Karpas-422 (cell line): ENCODE measurements at places on chromosomes 3 and 15. TPM values are rescaled to one million over a fixed set of nuclear protein-coding genes. Genes with fewer than 3 reads are reported as not detected.

DNA sequence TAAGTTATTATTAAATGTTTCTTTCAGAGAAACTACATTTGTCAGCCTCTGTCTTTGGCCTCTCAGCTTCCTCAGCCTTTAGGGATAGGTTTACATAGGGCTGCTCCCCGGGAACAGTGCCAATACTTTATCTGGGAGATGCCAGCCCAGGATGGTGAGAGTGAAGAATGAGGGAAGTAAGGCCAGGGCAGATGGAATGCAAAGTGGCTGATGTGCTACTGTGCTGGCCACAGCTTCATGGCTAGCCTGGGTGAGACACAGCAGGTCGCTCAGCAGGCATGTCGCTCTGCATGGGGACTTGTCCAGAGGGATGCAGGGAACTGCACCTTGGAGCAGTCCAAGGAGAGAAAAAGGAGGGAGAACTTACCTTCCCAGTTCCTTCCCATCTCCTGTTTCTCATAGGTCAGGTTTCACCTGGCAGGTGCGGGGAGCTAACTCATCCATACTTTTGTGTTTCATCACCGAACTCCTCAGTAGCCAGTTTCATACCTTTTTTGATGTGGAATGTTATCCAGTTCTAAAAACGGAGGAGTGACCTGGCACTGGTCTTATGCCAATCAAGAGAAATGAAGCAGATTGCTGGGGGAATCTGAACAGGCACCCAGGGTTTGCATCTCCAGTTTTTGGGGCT lies 30.9 kb upstream of the C15orf39 start:
- no peak overlapping the region for H3K27ac ChIP-seq
- H3K4me3 ChIP-seq, result no peak overlapping the region
- no peaks in the 10 kb centered on the region for H3K36me3 ChIP-seq
- no peak for DNase-seq
- H3K27me3 ChIP-seq, result no peaks in the 10 kb centered on the region
- H3K4me1 ChIP-seq, result no peaks in the 10 kb centered on the region

- H3K27ac ChIP-seq, result no peak overlapping the region
- no peaks in the 10 kb centered on the region for H3K27me3 ChIP-seq
- DNase-seq, result no peak
- H3K4me3 ChIP-seq, result no peak overlapping the region
- no peaks in the 10 kb centered on the region; the same call in 1 of the 2 replicates for H3K36me3 ChIP-seq
Observed at GRCh38 chr3:195139876-195140240, 131.1 kb downstream of the XXYLT1 start.

DNA sequence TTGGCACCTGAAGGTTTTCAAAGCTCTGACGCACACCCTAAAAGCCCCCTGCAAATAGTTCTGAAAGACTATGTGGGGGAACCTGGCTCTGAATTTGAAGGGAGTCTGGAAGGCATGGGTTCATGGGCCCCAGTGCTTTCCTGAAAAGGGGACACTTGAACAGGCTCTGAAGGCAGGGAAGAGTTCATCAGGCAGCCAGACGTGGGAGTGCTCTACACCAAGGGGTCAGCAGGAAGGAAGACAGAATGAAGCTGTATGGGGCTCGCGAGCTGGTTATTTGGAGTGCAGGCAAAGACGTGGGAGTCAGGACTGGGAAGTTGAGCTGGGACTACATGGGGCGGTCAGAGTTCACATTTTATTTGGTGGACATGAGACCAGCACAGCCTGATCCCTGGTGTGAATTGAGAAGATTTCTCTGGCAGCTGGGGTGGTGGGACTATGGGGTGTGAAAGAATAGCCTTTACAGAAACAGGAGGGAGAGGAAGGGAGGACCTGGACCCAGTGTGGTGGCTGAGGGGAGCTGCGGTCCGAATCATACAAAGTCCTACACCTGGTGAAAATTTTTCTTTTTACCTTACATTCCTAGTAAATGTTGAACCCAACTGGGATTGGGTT lies 12.6 kb downstream of the ABHD6 start:
- H3K27me3 ChIP-seq, result no peaks in the 10 kb centered on the region
- no peak overlapping the region for H3K27ac ChIP-seq
- no peak for DNase-seq
- peaks cover 8% of the 10 kb centered on the region for H3K4me1 ChIP-seq

GRCh38 chr3:40387001-40387894 lies at the start of gene ENTPD3:
Gene ENTPD3 (plus strand): TSS chr3:40387184. CDS start chr3:40388058, 874 bp downstream.
- no peak for DNase-seq
- H3K27ac ChIP-seq, result no peak within 1 kb of the TSS
- no peak within 1 kb of the TSS for H3K4me3 ChIP-seq

DNA sequence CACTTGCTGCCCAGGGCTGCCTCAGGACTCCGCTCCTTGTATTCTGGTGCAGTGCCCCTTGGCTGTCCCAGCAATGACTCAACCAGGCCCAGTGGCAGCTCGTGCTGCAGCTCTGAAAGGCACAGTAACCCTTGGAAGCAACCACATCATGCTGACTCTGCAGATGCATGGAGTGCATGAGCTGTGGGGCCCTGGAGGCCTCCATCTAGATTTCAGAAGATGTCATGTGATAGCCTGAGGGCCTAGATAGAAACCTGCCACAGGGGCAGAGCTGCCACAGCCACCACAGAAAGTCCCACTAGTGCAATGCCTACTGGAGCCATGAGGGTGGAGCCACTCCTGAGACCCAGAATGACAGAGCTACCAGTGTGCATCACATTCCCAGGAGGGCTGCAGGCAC lies 117.1 kb upstream of the SMAD3 start:
- no peaks in the 10 kb centered on the region for H3K36me3 ChIP-seq
- no peak overlapping the region for H3K4me3 ChIP-seq
- H3K27me3 ChIP-seq, result no peaks in the 10 kb centered on the region
- no peak for DNase-seq
- peaks cover 53% of the 10 kb centered on the region for H3K4me1 ChIP-seq
- H3K27ac ChIP-seq, result no peak overlapping the region

DNA sequence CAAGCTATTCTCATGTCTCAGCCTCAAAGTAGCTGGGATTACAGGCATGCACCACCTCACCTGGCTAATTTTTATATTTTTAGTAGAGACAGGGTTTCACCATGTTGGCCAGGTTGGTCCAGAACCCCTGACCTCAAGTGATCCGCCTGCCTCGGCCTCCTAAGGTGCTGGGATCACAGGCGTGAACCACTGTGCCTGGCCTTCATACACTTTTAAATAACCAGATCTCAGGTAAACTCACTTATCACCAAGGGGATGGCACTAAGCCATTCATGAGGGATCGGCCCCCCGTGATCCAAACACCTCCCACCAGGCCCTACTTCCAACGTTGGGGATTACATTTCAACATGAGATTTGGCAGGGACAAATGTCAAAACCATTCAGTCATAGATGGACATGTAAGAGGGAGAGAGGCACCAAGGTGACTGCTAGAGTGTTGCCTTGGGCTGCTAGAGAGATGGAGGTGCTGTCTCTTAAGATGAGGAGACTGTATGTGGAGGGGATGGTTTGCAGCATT lies 13.3 kb upstream of the DOCK3 start:
- H3K4me3 ChIP-seq, result no peak overlapping the region
- H3K36me3 ChIP-seq, result no peaks in the 10 kb centered on the region
- H3K27me3 ChIP-seq, result no peaks in the 10 kb centered on the region
- H3K4me1 ChIP-seq, result no peaks in the 10 kb centered on the region
- no peak for DNase-seq

DNA sequence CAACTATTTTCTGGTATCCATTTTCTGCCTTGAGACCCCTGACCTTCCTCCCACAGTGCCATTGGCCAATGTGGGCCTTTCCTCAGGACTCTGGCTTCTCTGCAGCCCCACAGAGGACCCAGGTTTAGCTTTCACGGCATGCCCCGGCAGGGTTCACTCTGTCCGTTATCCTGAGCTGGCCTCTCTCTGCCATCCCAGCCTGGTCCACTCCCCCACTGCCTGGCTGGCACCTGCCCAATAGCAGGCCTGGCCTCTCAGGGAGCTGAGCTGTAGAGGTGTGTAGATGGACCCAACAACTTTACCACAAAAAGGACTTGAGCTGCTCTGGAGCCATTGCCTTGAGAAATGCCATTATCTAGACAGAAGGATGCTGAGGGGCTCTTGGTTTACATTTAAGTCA lies 57.5 kb downstream of the SCN10A start:
- no peak overlapping the region for H3K4me3 ChIP-seq
- H3K36me3 ChIP-seq, result no peaks in the 10 kb centered on the region
- H3K27ac ChIP-seq, result no peak overlapping the region

DNA sequence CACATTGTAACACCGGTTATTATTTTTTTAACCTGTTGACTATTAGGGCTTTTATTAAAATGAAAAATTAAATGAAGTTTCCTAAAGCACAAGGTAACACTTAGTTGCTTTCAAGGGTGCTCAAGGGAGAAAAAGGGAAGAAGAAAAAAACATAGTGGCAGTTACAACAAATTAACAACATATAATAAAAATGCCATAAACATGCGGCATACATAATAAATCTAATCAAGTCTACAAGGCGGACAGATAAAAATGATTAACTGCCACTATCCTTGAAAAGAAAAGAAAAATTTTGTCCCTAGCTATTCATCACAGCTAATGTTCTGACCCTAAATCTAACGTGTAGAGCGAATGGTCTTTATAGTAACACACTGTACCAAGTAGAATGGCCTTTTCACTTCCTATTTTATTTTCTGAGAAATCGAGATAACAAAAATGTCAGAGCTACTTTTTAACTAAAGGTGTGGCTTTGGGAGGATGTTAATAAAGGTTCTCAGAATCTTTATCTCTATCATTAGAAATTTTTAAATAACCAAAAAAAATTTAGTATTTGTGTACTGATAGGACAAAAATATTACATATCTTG lies 194.9 kb downstream of the FOXP1 start:
- peaks cover 8% of the 10 kb centered on the region; the same call in 1 of the 2 replicates for H3K36me3 ChIP-seq
- DNase-seq, result peak; percentile 72
- H3K4me3 ChIP-seq, result no peak overlapping the region
- H3K27ac ChIP-seq, result peak overlapping the region; percentile 70
- H3K4me1 ChIP-seq, result peaks cover 93% of the 10 kb centered on the region

GRCh38 chr3:193894121-193894863 lies 241.7 kb upstream of the HES1 start:
- no peaks in the 10 kb centered on the region for H3K36me3 ChIP-seq
- H3K4me3 ChIP-seq, result no peak overlapping the region
- H3K27me3 ChIP-seq, result no peaks in the 10 kb centered on the region
- no peak overlapping the region for H3K27ac ChIP-seq
- no peaks in the 10 kb centered on the region for H3K4me1 ChIP-seq

DNA sequence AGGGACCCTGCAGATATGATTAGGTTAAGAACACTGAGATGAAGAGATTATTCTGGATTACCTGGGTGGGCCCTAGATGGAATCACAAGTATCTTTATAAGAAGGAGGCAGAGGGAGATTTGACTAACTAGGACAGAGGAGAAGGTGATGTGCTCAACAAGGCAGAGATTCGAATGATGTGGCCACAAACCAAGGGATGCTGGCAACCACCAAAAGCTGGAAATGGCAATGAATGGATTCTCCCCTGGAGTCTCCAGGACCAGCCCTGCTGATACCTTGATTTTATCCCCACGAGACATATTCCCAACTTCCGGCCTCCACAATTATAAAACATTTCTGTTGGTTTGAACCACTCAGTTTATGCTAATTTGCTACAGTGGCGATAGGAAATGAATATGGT lies 42.9 kb downstream of the RGMA start:
- no peaks in the 10 kb centered on the region for H3K36me3 ChIP-seq
- no peak for DNase-seq
- H3K4me3 ChIP-seq, result no peak overlapping the region
- H3K4me1 ChIP-seq, result no peaks in the 10 kb centered on the region

DNA sequence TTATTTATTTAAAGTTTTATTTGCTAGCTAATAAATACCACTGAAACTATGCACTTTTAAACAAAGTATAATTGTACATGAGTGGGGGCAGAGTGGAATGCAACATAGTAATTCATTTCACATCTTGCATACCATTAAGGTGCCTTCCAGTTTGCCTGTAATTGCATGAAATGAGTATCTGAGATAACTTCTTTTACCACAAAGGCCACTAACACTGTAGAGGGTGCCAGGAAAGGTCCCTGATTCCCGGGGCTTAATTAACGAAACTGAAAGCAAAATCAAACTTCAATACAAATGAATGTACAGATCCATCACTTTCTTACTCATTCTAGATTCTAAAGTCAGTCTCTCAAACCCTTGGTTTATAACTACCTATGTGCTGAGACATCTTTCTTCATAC lies 2.1 kb downstream of the CD47 start:
- peak; percentile 68 for DNase-seq
- no peaks in the 10 kb centered on the region for H3K27me3 ChIP-seq
- peaks cover 18% of the 10 kb centered on the region for H3K36me3 ChIP-seq
- peak overlapping the region; percentile 94 for H3K4me3 ChIP-seq

DNA sequence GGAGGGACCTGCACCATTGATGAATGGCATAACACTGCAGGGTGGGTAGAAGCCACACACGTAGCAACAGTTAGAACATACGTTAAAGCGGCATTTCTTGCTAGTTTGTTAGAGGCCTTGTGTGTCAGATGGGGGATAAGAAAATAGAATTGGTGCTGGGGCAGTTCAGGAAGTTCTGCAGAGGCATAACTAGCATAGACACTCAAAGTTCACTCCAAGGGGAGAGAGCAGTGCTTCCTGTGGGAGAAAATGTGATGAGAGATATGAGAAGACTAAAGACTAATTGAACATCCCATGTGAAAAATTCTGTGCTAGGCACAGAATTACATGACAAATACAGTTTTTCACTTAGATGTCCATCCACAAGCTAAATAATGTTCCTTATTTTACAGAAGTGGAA lies 327.1 kb downstream of the ZNF621 start:
- no peak overlapping the region for H3K4me3 ChIP-seq
- H3K27ac ChIP-seq, result no peak overlapping the region
- H3K4me1 ChIP-seq, result no peaks in the 10 kb centered on the region
- H3K27me3 ChIP-seq, result no peaks in the 10 kb centered on the region
- no peak for DNase-seq

DNA sequence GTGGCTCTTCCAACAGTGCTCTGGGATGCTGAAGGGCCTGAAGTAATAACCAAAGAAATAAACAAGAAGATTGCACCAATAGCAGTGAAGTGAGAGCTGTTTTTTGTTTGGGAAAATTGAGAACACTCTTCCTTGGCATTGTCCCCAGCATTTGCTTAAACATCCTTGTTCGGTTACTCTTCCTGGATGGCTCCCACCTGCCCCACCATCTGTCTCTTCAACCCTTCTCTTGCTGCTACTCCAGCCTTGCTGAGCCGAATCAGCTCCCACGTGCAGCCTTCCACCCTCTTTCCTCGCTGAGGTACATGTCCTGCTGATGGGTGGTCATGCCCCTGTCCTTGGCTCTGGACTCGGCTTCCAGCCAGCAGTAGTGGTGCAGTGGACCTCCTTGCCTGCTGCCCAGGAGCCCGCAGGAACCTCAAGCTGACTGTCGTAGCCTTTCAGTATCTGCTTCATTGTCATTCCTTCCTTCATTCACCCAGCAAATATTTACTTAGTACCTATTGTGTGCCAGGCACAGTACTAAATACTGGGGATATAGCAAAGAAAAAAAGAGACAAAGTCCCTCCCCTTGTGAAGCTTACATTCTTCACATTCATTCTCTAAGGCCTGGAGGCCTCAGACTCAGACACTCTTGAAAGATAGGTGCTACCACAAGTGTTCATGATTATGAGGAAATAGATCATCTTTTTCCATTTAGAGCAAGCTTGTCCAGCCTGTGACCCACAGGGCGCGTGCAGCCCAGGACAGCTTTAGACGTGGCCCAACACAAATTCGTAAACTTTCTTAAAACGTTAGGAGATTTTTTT lies 17.1 kb upstream of the VILL start:
- no peak for DNase-seq
- H3K36me3 ChIP-seq, result no peaks in the 10 kb centered on the region
- no peaks in the 10 kb centered on the region for H3K27me3 ChIP-seq
- no peak overlapping the region for H3K4me3 ChIP-seq

Gene RGMA
- not detected in 2 replicates for total RNA-seq

Gene CRBN
- 24.3 and 53.8 TPM in 2 replicates for total RNA-seq

Gene ERICH6
- total RNA-seq, result 0.22 TPM in 1 of 2 replicates, not detected in the other

Gene CLDN18
- total RNA-seq, result not detected in 2 replicates

Gene BNC1
- total RNA-seq, result not detected in 2 replicates
